ENCODE measurements at places on chromosomes 16 and 17.

- DNase-seq: no peak
- no peak overlapping the region for H3K4me3 ChIP-seq
- H3K27ac ChIP-seq: no peak overlapping the region
- H3K27me3 ChIP-seq: no peaks in the 10 kb centered on the region
- no peaks in the 10 kb centered on the region for H3K4me1 ChIP-seq
Measured at GRCh38 chr16:82379551-82379950, 209.5 kb upstream of the MPHOSPH6 start.

- no peak overlapping the region for H3K4me3 ChIP-seq
- no peaks in the 10 kb centered on the region for H3K4me1 ChIP-seq
- no peak for DNase-seq
- H3K27me3 ChIP-seq: no peaks in the 10 kb centered on the region
Measured at GRCh38 chr16:53612003-53612402, 91.7 kb downstream of the RPGRIP1L start.

DNA sequence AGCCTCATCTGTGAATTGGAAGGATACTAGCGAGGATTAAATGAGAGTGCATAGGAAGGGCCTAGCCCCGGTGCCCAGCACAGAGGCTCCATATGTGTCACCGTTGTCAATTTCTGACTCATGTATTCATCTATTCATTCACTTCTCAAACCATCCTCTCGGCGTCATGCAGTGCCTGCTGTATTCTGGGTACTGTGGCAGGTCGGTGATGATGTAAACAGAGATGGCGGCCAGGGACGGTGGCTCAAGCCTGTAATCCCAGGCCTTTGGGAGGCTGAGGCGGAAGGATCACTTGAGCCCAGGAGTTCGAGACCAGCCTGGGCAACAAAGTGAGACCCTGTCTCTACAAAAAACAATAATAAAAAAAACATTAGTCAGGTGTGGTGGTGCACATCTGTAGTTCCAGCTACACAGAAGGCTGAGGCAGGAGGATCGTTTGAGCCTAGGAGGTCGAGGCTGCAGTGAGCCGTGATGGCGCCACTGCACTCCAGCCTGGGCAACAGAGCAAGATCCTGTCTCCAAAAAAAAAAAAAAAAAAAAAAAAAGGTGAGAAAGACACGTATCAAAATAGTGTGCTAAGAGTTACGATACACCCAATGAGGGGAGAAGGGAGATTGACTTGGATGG, 4.3 kb upstream of the PPP1R1B start:
- H3K4me1 ChIP-seq: peaks cover 24% of the 10 kb centered on the region
- no peak for DNase-seq
- no peaks in the 10 kb centered on the region for H3K36me3 ChIP-seq
- peaks cover 3% of the 10 kb centered on the region for H3K27me3 ChIP-seq
- no peak overlapping the region for H3K4me3 ChIP-seq

DNA sequence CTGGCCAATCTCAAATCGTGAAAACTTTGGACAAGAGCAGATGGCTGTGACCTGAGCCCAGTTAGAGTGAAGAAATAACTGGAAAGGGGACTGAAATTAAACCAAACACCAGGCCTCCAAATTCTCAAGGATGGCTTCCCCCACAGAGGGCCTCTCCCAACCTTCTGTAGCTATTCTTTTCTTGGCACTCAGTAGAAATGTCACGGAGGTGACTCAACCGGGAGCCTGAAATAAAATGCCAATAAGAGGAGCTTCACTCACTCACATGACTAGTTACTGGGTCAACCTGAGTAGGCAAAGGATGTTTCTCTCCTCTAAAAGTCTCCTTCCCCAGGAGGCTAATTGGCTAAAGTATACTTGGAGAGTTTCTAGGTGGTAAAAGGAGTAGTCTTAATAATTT, 230.7 kb downstream of the MAF start:
- no peak for DNase-seq
- no peaks in the 10 kb centered on the region for H3K27me3 ChIP-seq
- H3K36me3 ChIP-seq: no peaks in the 10 kb centered on the region
- no peak overlapping the region for H3K4me3 ChIP-seq

DNA sequence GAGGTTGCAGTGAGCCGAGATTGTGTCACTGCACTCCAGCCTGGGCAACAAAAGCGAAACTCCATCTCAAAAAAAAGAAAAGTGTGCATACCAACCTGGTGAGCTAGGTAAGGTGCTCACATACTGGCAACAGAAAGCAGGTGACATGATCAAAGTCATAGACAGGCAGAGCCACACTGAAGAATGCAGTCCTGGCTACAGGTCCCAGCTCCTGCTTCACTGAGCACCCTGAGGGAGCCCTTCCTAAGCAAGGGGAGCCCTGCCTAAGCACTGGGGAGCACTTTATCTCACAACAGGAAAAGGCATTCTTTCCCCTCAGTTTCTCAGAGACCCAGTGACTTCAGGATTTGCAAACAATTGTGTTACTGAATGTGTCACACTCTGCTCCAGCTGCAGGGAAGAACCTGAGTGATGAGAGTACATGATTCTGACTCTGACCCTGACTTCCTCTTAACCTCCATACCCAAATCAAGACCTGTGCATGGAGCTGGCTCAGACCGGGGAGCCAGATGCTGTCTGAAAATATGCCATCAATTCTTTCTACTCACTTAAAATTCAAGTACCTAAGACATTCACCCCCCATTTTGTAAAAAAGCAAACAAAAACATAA, 40.5 kb downstream of the ANKRD11 start:
- no peaks in the 10 kb centered on the region for H3K27me3 ChIP-seq
- no peak for DNase-seq
- no peak overlapping the region for H3K27ac ChIP-seq
- no peaks in the 10 kb centered on the region for H3K36me3 ChIP-seq
- H3K4me1 ChIP-seq: peaks cover 14% of the 10 kb centered on the region
- no peak overlapping the region for H3K4me3 ChIP-seq

DNA sequence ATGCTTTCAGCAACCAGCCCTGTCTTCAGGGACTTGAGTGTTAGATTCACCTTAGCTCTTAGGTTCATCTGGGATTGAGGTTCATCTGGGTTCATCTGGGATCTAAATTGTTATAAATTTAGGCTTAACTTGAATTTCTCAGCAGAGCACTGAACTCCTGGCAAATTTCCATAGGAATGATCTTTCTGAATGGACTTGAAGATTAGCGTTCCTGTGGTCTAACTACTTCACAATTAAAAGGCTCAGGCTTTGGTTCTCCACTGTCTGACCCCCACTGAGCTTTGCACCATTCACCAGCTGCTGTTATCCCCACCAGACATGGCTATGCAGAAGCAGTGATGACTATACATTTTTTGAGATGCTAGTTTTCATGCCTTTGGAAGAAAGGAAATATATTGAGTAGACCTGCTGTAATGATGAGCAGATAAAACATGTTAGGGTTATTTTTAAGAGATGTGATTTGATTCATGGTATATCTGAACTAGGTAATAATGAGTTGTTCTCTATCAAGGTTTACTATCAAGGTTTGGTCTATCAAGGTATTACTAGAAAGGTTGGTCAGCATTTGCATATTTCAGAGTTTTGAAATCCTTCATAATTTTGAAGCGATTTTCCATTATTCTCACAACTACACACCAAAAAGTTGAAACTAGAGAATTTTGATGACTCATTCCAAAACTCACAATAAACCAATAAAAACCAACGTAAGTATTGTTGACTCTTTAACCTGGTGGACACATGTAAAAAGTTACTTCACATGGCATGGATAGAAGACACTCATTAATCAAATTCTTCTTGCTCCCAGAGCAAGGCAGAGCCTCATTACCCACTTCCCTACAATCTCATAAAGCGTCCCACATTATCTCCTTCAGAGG, 71.7 kb downstream of the SNX11 start:
- DNase-seq: no peak
- H3K27me3 ChIP-seq: no peaks in the 10 kb centered on the region
- H3K4me1 ChIP-seq: no peaks in the 10 kb centered on the region

DNA sequence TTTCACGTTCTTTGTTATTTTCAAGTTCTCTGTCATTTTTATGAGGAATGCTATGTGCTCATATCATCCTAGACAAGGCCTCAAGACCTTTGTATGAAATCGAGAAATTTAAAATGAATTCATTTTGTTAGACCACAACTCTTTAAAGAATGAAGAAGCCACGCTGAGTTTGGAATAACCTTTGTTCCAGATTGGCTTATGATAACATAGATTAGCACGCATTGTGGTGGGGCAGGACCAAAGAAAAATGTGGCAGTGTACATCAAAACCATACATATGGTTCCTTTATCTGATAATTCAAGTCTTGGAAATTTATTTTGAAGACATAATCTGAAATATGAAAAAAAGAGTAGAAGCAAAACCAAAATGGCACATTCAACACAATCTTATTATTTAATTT, 2.2 kb downstream of the HSD17B2 start:
- H3K4me3 ChIP-seq: no peak overlapping the region
- no peak overlapping the region for H3K27ac ChIP-seq
- no peak for DNase-seq
- H3K27me3 ChIP-seq: no peaks in the 10 kb centered on the region
- no peaks in the 10 kb centered on the region for H3K36me3 ChIP-seq
- H3K4me1 ChIP-seq: no peaks in the 10 kb centered on the region

GRCh38 chr17:3574231-3574630, 16.6 kb upstream of the TRPV3 start:
- H3K27ac ChIP-seq: no peak overlapping the region
- no peaks in the 10 kb centered on the region for H3K36me3 ChIP-seq
- DNase-seq: no peak
- H3K4me3 ChIP-seq: no peak overlapping the region

GRCh38 chr17:79364315-79365094, 246.3 kb downstream of the RBFOX3 start:
- H3K27ac ChIP-seq: no peak overlapping the region
- H3K36me3 ChIP-seq: no peaks in the 10 kb centered on the region
- no peak for DNase-seq
- H3K27me3 ChIP-seq: peaks cover 86% of the 10 kb centered on the region
- H3K4me3 ChIP-seq: no peak overlapping the region

DNA sequence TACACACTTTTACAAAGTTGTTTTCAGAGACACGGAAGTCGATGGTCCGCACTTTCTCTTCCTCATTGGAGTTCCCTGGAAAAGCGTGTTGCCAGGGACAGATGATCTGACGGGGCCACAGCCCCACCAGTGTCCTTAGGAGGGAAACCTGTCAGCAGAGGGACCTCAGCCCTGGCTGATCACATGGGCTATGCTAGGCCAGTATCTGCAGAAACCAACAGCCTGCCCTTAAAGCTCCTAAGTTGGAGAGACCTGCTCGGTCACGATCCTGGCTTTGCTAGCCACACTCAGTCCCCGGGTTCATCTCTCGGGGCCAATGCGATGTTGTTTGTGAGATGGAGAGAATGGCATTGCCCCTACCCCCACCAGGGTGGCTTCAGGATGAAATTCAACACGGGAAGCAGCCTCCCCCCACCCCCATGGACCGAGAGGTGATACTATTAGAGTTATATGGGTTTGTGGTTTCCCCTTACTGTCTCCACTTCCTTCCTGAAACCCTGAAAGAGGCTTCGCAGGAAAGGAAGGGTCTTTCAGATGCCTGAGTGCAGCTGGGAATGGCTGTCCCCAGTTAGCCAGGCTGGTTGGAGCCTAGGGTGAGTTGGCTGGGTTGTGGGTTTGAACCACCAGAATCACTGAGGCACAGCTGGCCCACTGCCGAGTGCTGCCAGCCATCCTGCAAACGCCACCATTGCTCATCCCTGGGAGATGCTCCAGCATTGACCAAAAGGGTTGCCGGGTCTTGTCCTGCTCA, 16.6 kb downstream of the RMI2 start:
- H3K4me1 ChIP-seq: peaks cover 4% of the 10 kb centered on the region
- no peak overlapping the region for H3K4me3 ChIP-seq
- DNase-seq: no peak
- H3K27me3 ChIP-seq: no peaks in the 10 kb centered on the region
- H3K36me3 ChIP-seq: no peaks in the 10 kb centered on the region
- H3K27ac ChIP-seq: peak overlapping the region; percentile 13

DNA sequence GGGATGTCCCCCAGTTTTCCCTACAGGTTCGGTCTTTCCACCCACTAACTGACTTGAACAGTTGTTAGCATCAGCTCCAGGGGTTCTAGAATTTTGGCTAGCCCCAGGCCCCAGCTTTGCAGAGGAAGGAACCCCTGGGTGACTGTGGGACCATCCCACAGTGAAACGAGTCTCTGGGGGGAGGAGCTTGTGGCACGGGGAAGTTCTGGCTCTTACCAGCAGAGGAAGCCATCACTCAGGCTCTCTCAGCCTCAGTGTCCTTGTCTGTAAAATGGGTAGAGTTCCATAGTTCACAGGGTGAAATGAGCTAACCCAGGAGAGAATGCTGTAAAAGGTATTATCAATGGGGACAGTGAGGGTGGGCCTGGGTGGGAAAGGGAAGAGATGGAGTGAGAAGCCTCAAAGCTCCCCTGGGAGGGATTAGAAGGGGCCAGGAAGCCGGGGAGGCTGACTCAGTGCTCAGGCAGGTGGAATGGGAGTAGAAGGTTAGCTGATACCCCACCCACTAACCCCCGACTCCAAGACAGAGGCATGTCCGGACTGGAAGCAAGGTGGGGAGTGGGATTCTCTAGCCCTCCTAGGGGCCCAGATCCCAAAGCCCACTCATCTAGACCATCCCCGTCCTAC, 30.9 kb upstream of the CDC42EP4 start:
- H3K27me3 ChIP-seq: no peaks in the 10 kb centered on the region
- no peak for DNase-seq
- H3K36me3 ChIP-seq: no peaks in the 10 kb centered on the region
- H3K4me1 ChIP-seq: peaks cover 16% of the 10 kb centered on the region
- H3K27ac ChIP-seq: peak overlapping the region; percentile 92

- H3K27me3 ChIP-seq: no peaks in the 10 kb centered on the region
- no peaks in the 10 kb centered on the region for H3K36me3 ChIP-seq
- H3K27ac ChIP-seq: peak overlapping the region; percentile 95
- peak; percentile 54 for DNase-seq
- peaks cover 5% of the 10 kb centered on the region for H3K4me1 ChIP-seq
Measured at GRCh38 chr17:75642182-75642783, 9.0 kb downstream of the SMIM5 start.

DNA sequence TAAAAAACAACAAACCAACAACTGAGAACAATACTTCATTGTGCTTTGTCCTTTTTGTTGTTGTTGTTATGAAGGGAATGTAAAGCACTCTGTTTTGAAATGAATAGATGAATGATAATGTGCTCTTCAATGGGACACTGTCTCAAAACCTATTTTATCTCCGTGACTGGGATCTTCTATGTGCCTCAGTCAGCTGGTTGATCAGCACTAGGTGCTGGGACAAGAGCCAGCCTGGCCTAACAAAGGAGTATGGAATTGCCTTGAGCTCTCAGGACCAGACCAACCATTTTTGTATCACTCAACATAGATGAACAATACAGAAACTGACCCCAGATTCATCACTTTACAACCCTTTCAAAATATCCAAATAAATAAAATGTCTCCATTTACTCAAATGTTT, 440.2 kb downstream of the KCNJ2 start:
- DNase-seq: no peak
- H3K4me1 ChIP-seq: no peaks in the 10 kb centered on the region
- H3K36me3 ChIP-seq: no peaks in the 10 kb centered on the region
- H3K4me3 ChIP-seq: no peak overlapping the region

- peak overlapping the region; percentile 96 for H3K4me3 ChIP-seq
- DNase-seq: peak; percentile 41
- peak overlapping the region; percentile 88 for H3K27ac ChIP-seq
- no peaks in the 10 kb centered on the region for H3K27me3 ChIP-seq
- no peaks in the 10 kb centered on the region for H3K36me3 ChIP-seq
Measured at GRCh38 chr17:48908853-48909394, 717 bp downstream of the UBE2Z start.

- H3K4me3 ChIP-seq: no peak overlapping the region
- no peaks in the 10 kb centered on the region for H3K27me3 ChIP-seq
- no peak for DNase-seq
- no peaks in the 10 kb centered on the region for H3K4me1 ChIP-seq
- H3K36me3 ChIP-seq: no peaks in the 10 kb centered on the region
Measured at GRCh38 chr16:21075252-21075651, 75.4 kb downstream of the DNAH3 start.

- H3K36me3 ChIP-seq: no peaks in the 10 kb centered on the region
- H3K4me1 ChIP-seq: no peaks in the 10 kb centered on the region
- no peak overlapping the region for H3K27ac ChIP-seq
- no peak for DNase-seq
- H3K27me3 ChIP-seq: no peaks in the 10 kb centered on the region
Measured at GRCh38 chr16:15820837-15821236, 36.0 kb downstream of the MYH11 start.

All from breast epithelium (tissue), 4 donors.